ENCODE measurements at places on chromosomes 4 and X.

DNA sequence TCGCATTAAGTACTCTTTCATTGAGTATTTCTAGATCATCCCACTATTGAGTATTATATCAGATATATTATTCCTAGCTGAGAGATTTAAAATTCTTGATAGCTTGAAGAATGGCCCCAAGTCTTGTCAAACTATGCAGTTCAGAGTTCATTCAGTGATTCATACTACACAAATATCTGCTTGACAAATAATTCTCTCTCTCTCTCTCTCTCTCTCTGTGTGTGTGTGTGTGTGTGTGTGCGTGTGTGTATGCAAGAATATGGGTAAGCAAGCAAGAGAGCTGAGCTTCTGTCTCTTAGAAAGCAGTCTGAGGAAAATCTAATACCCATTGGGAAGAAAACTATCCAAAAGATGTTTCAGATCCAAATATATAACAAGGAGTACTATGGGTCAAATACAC is 142.0 kb downstream of the SLC10A7 start:
- DNase-seq, result no peak

DNA sequence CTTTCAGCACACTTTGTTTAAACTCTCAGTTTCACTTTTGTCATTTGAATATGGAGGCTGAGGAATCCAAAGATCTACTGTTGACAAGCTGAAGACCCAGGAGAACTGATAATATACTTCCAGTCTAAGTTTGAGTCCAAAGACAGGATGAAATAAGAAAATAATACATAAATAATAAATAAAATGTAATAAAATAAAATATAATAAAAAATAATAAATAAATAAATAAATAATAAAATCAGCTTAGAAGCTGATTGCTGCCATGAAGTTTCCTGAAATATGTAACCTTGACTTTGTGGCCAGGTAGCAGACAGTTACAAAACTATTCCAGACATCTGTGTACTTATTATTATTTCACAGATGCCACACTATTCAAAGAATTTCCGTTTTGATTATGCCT is 55.0 kb downstream of the NPY2R start:
- DNase-seq, result no peak

- no peak for DNase-seq
Observed at GRCh38 chr4:184030036-184030435, 124.9 kb downstream of the STOX2 start.

DNA sequence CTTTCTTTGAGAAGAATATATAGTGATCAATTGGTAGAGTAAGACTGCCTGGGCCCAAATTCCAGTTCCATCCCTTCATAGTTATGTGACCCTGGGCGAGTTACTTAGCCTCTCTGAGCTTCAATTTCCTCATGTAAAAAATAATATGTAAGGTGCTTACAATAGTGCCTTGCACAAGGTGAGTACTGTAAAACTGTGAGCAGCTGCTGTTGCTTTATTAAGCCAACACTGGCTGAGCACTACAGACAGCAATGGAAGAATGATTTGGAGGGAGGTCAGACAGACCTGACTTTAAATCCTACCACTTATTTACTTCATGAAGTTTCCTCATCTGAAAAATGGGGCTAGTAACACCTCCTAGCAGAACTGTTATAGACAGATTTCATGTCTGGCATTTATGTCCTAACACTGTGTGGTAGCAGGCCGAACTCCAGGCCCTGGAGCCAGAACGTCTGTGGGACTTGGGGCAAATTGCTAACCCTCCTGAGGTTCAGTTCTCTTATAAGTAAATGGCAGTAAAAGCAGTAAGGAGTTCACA is 53.8 kb downstream of the RNF150 start:
- no peak for DNase-seq

- no peak for DNase-seq
Observed at GRCh38 chrX:69565247-69565815, 50.6 kb upstream of the EDA start.

GRCh38 chr4:17134565-17134964 is 236.1 kb upstream of the LDB2 start:
- DNase-seq, result no peak

GRCh38 chr4:6633091-6633906 is 7.2 kb upstream of the MRFAP1 start:
- no peak for DNase-seq

GRCh38 chr4:46656071-46656470 is 253.0 kb downstream of the COX7B2 start:
- DNase-seq, result no peak

GRCh38 chr4:179268791-179269190 is 1826.6 kb upstream of the AGA start:
- no peak for DNase-seq

DNA sequence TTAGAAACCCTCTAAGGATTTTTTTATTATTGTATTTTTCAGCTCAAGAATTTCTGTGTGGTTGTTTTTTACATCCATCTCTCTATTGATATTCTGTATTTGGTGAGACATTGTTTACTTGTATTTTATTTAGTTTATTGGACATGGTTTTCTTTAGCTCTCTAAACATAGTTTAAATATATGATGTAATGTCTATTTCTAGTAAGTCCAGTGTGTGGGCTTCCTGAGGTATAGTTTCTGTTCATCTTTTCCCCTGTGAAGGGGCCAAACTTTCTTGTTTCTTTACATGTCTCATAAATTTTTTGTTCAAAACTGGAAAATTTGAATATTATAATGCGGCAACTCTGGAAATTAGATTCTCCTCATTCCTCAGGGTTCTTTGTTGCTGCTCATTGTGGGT is 28.2 kb upstream of the ATRX start:
- no peak for DNase-seq

- no peak for DNase-seq
Observed at GRCh38 chrX:66915893-66916292, 277.0 kb upstream of the EDA2R start.

DNA sequence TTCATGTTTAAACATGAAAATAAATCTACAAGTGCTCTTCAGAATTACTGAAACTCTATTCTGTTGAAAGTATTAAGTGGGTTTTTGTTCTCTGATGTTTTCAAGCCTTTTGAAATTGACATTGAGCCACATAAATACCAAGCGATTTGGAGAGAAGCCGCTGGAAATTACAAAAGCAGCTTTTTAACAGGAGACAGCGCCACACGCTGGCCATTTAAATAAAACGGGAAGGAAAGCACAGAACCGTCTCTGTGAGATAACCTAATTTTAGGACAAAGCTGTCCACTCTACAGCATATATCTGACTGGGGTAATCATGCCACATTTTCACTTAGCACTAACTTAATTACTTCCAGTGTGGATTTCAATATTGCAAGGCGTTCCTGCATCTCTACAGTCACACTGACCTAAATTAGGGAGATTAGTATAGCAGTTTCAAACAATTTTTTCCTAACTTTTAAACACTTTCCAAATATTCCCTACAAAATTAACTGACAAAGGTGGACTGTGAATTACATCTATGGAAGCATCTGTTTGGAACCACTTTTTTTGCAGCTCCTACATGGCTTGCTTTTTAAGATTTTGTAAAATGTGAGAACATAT is 6.8 kb upstream of the ANOS1 start:
- DNase-seq, result no peak

DNA sequence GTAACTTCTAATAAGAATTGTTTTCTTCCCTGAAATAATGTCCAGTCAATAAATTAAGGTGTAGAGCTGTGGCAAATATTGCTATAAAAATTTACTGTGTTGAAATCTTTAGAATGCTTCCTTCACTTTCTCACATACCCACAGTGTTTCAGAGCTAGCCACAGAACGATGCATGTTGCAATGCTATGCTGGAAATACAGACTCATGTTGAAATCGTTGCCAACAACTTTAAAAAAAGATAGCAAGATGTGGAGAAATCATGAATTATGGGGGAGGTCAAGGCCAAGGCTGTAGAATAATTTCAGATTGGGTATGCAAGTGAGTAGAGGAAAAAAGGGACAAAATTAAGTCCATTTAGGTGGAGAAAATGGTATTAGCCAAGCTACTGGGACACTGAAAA is 204.8 kb downstream of the VEGFC start:
- no peak for DNase-seq

GRCh38 chr4:80409809-80410208 is 74.3 kb downstream of the CFAP299 start:
- no peak for DNase-seq

DNA sequence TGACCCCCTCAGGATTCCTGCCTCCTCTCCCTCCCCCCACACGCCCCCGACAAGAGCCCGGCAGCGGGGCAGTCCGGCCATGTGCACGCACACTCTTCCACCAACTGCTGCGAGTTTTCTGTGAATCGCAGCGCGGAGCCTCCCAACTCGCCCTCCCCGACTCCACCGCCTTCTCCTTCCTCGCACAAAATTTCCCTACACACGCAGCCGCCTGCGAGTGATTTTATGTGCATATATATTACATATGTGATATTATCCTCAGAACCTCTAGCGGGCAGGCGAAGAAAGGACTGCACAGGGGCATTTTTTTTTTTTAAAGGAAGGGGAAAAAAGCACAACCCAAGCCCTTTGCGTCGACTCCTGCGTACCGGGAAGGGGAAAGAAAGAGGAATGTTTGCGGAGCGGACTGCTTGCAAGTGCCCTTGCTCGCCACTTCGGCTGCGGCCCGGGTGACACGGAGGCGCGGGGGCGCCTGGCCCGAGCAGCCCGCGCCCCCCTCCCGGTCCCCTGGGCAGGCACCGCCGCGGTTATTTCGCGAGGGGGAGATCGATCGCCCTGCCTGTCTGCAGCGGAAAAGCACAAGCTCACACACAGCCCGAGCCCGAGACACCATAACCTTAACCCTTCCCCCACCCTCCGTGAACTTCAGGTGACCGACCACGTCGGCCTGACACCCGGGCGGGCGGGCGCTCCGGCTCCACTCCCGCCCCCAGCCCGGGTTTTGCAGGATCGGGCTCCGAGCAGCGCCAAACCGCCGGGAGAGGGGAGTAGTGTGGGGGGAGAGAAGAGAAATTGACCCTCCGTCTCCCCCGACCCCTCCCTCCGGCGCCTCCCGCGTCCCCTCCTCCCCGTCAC is 2.3 kb downstream of the ZNF827 start:
- peak; percentile 45 for DNase-seq

DNA sequence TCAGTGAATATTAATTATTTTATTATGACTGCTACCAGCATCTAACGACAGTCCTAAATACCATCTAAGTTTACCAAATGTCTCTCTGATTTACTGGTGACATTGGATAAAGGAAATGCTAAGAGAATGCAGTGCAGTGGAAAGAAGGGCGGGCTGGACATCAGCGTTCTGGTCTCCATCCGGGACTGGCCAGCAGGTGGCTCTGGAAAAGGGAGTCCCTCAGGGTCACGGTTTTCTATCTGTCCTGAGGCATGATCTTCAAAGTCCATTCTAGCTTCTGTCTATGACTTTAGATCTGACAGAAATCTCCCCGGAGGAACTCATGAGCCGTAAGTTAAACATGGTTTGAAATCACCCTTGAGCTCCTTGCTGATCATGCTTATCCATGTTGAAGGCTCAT is 3.3 kb downstream of the TRIM2 start:
- no peak for DNase-seq

- no peak for DNase-seq
Observed at GRCh38 chrX:150455215-150455608, 92.1 kb downstream of the MAMLD1 start.

- no peak for DNase-seq
Observed at GRCh38 chr4:151540728-151541388, 131.9 kb downstream of the FHIP1A start.

DNA sequence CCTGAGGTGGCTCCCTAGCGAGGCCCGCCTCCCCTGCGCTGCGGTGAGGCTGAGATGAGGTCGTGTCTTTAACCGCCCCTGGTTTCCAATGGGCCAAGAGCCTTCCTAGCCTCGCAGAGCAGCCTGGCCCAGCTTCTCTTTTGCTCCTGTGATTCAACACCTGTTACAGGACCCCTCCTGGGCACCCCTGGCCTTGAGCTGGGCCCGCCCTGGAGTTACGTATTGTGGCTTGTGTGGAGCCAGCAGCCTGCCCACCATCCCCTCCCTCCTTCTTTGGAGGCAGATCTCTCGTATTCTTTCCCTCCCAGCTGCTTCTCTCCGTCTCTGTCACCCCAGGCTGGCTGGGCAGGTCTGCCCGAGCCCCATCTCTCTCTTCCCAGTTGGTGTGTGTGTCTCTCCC is 19.3 kb upstream of the UBA1 start:
- no peak for DNase-seq

GRCh38 chr4:13516315-13516860 is 27.9 kb downstream of the NKX3-2 start:
- DNase-seq, result no peak

All from stimulated activated CD4-positive, alpha-beta T cell treated with anti-CD3 and anti-CD28 coated beads, Interleukin-12 subunit alpha, Interleukin-12 subunit beta, amount 100 ng/mL, for 24 hours (primary cell).